ENCODE measurements at places on chromosomes 4 and X. TPM values are rescaled to one million over a fixed set of nuclear protein-coding genes. Genes with fewer than 3 reads are reported as not detected.

DNA sequence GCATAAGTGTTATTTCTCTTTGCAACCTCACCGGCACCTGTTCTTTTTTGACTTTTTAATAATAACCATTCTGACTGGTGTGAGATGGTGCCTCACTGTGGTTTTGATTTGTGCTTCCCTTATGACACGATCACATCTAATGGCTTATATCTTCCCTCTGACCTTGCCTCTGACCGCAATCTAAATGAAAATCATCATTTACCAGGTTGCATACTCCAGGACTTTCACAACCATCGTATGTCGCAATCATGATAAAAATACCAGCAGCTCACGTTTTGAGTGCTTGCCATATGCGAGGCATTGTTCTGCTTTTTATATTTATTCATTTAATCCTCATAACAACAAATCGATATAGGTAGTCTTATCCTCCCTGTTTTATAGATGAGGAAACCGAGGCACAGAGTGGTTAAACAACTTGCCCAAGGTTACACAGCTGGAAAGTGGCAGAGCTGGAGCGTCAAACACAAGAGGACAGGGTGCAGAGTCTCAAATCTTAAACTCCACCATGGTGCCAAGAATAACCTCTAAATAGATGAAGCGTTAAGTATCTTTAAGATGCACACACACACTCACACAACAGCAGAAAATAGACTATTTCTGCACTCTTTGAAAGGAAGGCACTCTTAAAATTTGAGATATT lies 102.2 kb downstream of the SEL1L3 start:
- DNase-seq, result no peak

FAM9C gene
- total RNA-seq, result under 0.01 TPM

GRCh38 chr4:156495836-156496235 lies 475.8 kb downstream of the PDGFC start:
- DNase-seq, result no peak

GALNTL6 gene
- not detected for total RNA-seq
